Astrocyte of the hippocampus (primary cell): ENCODE measurements at places on chromosomes 5 and 9.

DNA sequence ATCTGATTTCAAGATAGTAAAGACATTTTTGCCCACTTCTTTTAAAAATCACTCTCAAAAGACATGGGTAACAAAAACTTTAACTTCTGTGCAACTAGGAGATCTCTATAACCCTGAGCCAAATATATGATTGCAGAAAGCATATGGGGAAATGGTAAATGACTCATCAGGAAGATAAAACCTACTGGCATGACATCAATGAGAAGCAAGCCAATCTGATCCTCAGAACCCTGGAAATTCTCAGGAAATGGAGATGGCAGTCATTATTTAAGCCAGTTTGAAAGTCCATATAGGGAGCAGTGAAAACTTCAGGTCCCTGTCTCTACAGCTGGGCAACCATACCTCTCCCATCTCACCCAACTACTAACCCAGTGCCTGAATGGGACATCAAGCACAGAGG lies 249.7 kb upstream of the NREP start:
- DNase-seq, result no peak

DNA sequence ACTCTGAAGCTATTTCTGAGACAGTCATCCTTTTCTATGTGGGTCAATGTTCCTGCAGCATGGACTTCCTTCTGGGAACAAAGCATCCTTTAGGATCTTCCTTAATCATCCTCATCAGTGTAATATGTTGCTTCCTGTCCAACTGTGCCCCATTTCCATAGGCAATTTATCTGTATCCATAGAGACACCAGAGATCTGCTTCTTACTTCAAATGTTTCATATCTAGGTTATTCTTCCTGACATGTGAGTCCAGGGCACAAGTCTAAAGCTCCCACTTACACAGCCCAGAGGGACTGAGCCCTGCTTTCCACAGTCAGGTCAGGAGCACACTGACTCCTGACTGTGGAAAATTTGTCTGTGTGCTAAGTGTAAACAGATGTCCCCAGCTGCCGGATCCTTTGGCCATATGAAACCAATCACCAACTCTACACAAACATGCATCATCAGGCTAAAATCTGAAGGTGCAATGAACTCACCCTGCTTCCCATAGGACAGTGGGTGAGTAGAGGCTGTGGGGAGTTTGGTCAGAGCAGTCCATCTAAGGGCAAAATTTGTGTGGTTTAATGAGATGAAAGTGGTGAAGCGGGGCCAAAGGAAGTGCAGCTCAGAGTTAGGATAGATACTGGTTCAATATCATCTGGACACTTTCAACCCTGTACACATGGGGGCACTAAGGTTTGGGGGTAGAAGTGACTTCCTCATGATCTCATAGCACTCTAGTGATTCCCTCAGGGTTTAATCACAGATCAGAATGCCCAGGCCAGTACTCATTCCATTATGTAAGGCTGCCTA lies 85.2 kb upstream of the TNC start:
- no peak for DNase-seq

DNA sequence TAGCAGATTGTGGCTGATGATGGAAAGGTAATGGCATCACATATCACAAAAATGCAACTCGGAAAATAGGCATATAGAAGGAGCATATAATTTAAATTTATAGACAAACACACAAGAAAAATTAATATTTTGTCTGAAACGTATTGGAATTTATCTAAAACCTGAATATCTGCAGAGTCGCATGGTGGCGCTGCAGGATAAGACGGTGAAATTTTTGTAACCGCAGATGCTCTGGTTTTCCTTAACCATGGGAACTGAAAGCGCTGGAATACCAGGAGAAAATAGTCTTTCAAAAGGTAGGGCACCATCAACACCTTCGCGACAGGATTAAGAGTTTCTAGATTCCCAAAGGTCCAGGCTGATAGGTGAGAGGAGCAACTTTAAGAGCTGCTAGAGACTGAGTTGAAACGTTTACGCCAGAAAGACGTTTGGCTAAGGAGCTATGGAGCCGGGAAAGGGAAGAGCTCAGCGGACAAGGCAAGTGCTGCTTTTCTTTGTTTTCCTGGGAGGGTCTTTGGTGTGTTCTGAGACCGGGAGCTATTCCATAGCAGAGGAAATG lies 11.0 kb upstream of the PCDHB15 start:
- peak; percentile 11 for DNase-seq

DNA sequence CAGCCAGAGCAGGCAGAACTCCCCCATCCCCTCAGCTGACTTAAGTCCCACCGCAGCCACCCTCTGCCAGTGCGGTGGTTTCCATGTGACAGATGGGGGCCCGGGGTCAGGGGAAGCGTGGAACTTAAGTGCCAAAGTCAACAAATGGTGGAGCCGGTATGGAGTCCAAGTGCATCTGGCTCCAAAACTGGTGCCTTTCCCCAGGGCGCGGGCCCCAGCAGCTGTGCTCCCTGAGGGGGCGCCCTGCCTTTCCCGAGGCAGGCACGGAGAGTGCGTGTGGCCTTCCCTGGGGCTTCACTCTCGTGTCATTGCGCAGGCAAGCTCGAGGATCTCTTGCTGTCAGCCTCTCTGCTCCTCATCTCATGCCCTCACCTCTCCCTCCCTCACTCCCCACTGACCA lies 33.8 kb downstream of the SLC46A2 start:
- no peak for DNase-seq

DNA sequence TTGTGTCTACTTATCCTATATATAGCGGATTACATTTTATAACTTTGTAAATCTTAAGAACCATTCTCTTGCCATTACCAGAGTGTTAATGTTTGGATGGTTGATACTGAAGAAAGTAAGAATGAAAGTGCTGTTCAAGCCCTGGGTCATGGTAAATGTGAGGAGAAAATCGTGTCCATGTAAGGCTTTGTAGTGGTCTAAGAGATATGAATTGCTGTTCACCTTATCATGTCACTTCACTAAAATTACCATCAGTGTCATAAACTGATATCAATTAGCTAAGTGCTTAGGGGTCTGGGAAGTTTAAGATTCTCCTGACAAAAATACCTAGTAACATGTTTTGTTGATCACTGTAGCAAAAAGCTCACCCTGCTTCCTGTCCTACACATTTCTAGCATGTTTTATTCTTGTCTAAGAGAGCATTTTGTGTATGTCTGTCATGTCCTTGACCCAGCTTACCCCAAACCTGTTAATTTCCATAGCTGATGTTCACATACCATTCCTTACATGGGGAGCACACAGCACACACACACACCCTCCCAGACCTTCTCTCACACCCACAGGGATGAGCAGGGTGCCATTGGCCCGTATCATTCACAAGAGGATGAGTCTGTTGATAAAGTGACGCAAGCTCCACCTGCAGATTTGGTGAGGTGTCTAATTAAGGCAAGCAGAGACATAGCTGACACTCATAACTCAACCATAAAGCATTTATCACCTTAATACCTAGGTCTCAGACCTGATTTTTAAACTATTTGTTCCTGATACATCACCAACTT lies 125.1 kb upstream of the PAM start:
- DNase-seq, result no peak

DNA sequence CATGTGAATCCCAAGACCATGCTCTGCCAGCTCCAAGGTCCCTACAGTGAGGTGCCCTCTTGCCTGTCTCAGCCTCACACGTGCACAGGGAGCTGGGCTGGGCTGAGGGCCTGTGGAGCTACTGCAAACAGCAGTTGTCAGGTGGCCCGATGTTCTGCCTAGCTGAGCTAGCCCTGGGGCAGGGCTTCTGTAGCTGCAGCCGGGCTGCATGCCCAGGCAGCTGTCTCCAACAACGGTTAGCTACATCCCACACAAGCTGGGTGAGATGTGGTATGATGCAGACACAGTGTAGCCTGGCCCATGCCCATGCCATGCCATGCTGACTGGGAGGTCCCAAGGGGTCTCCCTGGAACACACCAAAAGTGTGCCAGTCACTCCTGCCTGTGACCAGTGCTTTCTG lies 62.0 kb downstream of the MACROH2A1 start:
- DNase-seq, result peak; percentile 12

GRCh38 chr9:15641291-15641690 lies 88.4 kb downstream of the CCDC171 start:
- DNase-seq, result no peak

DNA sequence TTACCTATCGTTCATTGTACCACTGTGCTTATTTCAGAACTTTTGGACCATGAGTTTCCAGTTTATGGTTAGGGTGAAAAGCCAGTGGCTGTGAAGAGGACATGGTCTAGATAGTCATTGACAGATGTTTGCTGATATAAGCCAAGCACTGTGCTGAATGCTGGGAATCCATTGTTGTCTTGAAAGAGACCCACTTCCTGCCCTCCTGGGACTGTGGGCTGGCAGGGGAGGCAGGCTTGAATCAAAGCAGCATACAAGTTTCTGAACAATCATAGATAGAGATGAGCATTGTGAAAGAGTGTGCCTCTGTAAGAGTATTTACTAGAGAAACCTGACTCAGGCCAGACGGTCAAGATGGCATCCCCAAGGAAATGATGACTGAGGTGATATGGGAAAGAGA lies 73.4 kb downstream of the NMUR2 start:
- no peak for DNase-seq
